Stimulated activated CD8-positive, alpha-beta memory T cell treated with anti-CD3 and anti-CD28 coated beads, Interleukin-4, amount 100 ng/mL, for 4 hours (primary cell): ENCODE measurements at places on chromosomes 5 and 9.

- DNase-seq, result no peak
Observed at GRCh38 chr9:2271426-2271825, 256.3 kb downstream of the SMARCA2 start.

- DNase-seq, result no peak
Observed at GRCh38 chr5:170597109-170597751, 93.4 kb downstream of the KCNIP1 start.

DNA sequence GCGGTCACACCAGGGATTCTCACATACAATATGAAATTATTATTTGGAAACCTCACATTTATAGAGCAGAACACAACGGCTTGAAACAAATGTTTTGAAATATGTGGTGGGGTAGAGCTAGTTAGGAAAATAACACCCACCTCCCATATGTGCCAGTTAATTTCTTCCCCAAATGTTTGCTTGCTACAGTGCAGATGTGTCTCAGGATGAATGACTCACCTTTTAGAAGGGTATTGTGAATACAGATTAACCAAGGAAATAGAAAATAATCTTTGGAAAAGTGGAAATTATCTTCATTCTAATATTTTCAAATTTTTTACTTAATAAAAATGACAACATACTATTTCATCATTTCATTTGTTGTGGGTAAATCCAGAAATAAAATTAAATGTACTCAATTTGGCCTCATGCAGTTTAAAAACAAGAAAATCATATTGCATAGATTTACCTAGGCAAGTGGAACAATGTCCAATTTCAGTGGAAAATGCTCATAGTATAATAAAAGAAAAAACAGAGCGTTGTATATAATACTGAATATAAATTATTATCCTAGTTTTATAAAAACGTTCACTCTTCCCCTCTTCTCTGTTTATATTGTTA, 39.3 kb upstream of the RICTOR start:
- no peak for DNase-seq

DNA sequence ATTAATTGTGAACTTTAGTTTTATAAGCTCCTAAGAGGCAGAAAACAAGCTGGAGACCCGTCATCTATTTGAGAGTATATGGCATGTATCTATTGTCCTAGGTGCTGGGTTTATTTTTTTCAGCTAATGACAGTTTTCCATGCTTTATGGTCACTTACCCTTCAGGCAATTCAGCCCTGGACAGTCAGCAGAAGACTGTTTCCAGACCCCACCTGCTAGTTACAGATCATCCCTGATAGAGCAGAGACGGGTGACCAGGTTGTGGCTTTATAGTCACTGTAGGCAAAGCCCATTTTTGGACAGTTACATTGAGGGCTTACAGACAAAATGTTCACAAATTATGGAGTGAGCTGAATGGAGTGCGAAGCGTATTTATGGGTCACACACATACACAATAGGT, 1227.5 kb downstream of the FOXD4L5 start:
- no peak for DNase-seq

GRCh38 chr9:119836036-119836435, 466.8 kb upstream of the BRINP1 start:
- DNase-seq, result no peak

GRCh38 chr5:141889282-141889871, 11.2 kb upstream of the PCDH1 start:
- no peak for DNase-seq

GRCh38 chr5:179435181-179435580, 89.9 kb upstream of the ADAMTS2 start:
- DNase-seq, result no peak

DNA sequence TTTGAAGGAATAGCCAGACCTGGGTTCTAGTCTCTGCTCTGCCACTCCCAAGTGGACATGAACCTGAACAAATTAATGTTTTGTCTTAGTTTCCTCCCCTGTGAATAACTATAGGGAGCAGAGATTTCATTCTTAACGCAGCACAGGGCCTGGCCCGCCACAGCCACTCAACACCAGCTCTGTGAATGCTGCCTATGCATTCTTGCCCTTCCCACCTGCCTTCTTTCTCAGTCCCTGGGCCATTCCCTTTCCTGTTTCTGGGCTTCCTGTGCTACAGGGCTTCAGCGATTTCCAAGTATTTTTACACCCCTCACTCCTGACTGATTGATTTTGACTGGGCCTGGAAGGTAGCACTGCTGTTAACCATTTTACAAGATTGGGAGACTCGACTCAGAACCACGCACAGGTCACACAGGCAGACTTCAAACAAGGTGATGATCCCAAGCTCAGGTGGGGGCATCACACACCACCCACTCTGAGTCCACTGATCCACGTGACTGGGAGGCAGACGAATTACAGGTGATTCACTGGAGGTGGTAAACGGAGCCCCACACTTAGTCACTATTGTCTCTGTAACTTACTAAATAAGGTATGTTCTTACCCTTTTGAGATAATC, 21.4 kb downstream of the PTPN3 start:
- no peak for DNase-seq

DNA sequence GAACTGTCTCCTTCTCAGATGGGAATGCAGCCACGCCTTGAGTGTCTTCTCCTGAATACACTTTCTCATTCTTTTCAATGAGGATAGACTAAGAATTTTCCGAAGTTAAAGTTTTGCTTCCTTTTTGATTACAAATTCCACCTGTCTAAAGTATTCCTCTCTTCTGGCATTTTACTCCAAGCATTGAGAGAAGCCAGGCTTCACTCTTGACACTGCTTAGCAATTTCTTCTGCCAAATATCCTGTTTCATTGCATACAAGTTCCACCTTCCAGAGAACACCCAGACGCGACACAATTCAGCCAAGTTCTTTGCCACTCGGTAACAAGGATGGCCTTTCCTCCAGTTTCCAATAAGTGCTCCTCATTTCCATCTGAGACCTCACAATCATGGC, 35.6 kb upstream of the COL5A1 start:
- DNase-seq, result no peak

GRCh38 chr5:73338256-73339050, 110.1 kb downstream of the FOXD1 start:
- DNase-seq, result no peak

DNA sequence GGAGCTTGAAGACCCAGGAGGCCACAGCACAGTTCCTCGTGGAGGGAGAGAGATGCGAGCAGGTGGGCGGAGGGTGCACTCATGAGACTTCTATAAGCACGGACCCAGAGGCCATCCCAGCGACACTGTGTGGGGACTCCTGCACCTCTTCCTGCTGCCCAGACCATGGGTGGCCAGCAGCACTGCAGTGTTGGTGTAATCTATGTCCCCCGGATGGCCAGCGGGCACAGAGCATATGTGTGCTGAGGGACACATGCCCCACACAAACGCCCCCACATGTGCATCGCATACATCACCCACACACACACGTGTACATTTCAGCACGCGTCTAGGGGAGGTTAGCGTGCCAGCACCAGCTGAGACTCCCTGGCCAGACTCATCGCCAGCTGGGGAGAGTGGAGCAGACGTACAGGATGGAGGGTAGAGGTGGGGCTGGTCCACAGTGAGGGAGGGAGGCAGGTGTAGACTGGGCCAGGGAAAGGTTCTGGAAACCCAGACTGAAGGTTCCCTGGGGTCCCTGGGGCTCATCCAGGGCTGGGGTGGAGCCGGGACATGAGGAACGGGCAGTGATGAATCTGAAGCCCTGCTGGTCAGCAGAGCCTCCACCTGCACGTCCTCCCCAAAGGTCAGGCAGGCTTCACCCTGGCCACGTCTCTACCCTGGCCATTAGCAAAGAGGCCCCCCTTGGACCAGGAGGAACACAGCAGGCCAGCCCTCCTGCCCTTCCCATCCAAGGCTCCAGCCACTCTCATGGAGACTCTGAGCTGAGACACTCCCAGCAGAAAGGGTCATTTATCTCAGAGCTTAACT, 27.6 kb downstream of the ADAMTS2 start:
- no peak for DNase-seq

- DNase-seq, result no peak
Observed at GRCh38 chr5:66585291-66585690, 10.9 kb upstream of the MAST4 start.

- peak; percentile 3 for DNase-seq
Observed at GRCh38 chr9:132451276-132451675, 41.3 kb downstream of the CFAP77 start.

- no peak for DNase-seq
Observed at GRCh38 chr5:176621661-176622079, 8.7 kb downstream of the SNCB start.

- no peak for DNase-seq
Observed at GRCh38 chr5:176651472-176651980, 4.2 kb downstream of the TSPAN17 start.

DNA sequence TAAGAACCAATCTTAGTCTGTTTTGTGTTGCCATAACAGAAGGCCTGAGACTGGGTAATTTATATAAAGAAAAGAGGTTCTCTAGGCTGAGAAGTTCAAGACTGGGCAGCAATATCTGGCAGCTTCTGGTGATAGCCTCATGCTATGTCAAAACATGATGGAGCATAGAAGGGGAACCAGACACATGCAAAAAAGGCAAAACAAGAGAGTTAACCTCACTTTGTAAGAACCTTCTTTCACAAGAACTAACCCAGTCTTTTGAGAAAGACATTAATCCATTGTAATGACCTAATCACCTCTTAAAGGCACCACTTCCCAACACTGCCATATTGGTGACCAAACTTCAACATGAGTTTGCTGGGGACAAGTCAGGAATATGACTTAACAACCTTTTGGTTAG, 37.3 kb downstream of the FSD1L start:
- no peak for DNase-seq

- no peak for DNase-seq
Observed at GRCh38 chr5:168691891-168692290, 112.7 kb upstream of the PANK3 start.

DNA sequence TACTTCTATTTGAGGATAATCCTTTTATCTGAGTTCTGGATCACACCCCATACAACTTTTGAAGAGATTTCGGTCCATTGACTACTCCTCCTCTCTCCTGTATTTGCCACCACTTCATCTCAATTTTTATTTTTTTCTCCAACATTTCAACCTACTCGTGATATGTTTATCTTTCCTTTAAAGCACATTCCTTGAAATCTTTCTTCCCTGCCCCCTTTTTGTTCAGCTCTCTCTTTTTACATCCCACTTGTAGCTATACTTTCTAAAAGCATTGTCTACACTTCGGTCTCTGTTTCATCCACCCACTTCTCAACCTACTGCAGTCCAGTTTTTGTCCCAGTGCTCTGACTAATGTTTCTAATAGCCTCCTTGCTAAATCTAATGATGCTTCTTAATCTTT, 299.4 kb downstream of the PSAT1 start:
- DNase-seq, result no peak

DNA sequence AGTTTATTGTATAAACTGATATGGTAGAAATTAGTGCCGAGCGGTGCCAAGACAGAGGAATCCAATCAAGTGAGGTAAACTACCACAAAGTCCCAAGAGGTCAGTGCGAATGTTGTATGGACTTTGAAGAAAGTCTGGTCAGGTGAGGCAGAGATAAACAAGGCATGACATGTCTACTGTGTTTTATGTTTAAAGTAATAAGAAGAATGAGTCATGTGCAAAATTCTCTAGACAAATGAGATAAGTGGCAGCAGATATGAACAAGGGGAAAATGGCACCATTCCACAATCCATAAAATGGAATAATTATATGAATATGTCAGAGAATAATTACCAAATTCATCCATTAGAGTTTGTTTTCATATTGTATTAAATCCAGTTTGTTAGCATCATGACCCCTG, 364.1 kb upstream of the CCNH start:
- DNase-seq, result no peak

GRCh38 chr5:174531782-174532191, 192.6 kb upstream of the MSX2 start:
- DNase-seq, result no peak

DNA sequence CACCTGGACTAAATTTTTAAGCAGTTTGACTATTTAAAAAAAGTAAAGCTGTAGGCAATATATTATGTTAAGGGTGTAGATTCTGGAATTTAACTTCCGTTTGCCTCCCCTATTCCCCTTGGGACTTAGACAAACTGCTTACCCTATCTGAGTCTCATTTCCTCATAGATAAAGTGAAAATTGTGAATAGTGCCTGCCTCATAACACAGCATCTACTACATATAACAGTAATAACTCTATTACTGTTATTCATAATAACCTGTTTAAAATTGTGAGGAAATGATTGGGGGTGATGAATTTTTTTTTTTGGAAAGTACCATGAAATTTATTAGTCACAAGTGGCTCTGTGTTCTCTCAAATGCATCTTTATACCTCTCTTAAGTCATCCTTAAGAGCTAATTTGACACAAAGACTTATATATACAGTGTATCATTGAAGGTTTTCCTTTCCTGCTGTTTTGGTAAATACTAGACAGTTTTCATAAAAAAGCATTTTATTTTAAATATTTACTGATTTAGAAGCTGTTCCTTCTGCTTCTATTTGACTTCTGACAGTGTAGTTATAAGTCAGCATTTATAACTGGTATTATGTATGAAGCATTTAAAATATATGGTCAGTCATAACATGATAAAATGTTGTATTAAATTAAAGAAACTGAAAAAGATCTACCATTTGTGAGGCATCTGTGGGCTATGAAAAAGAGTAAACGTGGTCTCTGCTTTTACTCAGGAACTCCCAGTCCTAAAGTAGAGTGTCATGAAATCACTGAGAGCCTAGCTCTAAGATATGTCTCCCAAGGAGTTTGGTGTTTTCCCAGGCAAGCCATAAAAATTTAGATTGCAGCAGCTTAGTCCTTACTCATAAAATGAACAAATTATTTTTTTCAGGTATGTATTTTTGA, 46.4 kb downstream of the MCCC2 start:
- no peak for DNase-seq
